Lower lobe of right lung (tissue), 2 donors: ENCODE measurements at places on chromosomes 4 and X. TPM values are rescaled to one million over a fixed set of nuclear protein-coding genes. Genes with fewer than 3 reads are reported as not detected.

- no peaks in the 10 kb centered on the region for H3K27me3 ChIP-seq
- H3K4me3 ChIP-seq = no peak overlapping the region
- H3K27ac ChIP-seq = no peak overlapping the region
- DNase-seq = no peak
- H3K4me1 ChIP-seq = no peaks in the 10 kb centered on the region
Observed at GRCh38 chr4:17468619-17469221, 43.2 kb downstream of the QDPR start.

DNA sequence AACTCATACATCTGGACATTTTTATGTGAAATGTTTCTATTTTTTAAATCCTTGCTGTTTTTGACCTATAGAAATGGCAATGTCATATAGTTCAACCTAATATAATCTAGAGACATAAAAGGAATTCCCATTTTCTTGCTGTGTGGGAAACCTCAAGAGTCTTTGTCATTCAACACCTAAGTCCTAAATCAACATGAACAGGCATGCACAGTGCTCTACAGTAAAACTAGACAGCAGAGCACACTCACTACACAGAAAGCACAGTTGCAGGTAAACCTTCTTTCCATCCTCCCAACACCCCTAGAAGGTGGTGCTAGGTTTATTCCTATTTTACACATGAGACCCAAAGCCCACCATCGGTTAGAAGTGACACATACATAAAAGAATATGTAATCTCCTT, 79.1 kb upstream of the C1QTNF7 start:
- no peaks in the 10 kb centered on the region for H3K27me3 ChIP-seq
- no peak overlapping the region for H3K4me3 ChIP-seq

DNA sequence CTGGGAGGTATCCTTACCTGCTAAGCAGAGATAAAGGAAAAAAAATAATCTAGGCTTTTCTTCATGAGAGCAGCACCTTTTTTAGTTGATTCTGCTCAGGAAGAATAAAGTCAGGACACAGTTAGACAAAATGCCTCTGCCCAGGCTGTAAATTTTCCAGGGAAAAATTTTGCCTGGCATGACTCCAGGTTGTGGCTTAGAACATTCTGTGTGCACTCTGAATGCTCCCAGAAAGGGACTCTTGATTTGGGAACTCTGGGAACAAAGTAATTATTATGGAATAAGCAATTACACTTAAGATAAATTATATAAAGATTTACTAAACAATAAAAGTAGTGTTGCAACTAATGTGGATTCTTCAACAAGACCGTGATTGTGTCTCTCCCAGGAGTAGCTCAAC, 826.2 kb upstream of the TENM3 start:
- H3K36me3 ChIP-seq = no peaks in the 10 kb centered on the region
- H3K27ac ChIP-seq = no peak overlapping the region
- no peak for DNase-seq

DNA sequence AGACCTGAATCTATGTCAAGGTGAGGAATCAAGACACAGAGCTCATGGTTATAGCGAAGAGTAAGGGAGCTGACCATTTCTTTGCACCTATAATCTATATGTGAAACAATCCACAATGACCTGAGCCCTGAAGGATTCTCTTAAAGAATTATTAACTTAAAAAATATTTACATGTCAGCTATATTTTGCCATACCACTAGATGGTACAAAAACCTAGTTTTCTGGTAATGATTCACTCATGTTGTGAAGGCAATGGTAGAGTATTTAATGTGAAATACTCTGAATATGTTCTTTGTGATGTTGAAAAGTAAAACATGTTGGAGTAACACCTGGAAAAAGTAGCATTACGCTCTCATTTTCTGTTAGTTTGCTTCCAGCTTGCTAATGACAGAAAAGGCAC, 40.0 kb downstream of the VGLL1 start:
- H3K36me3 ChIP-seq = no peaks in the 10 kb centered on the region
- no peak overlapping the region for H3K27ac ChIP-seq
- H3K4me3 ChIP-seq = no peak overlapping the region
- H3K4me1 ChIP-seq = no peaks in the 10 kb centered on the region
- no peak for DNase-seq

GRCh38 chr4:40335525-40335894, 377 bp downstream of the CHRNA9 start:
- no peaks in the 10 kb centered on the region for H3K4me1 ChIP-seq
- no peak for DNase-seq
- H3K4me3 ChIP-seq = no peak overlapping the region
- no peaks in the 10 kb centered on the region for H3K36me3 ChIP-seq

- no peak for DNase-seq
- H3K27me3 ChIP-seq = no peaks in the 10 kb centered on the region
- no peak overlapping the region for H3K4me3 ChIP-seq
- no peak overlapping the region for H3K27ac ChIP-seq
Observed at GRCh38 chrX:153867671-153868070, 18.3 kb downstream of the L1CAM start.

GRCh38 chr4:78613522-78614321, 62.2 kb downstream of the ANXA3 start:
- no peaks in the 10 kb centered on the region for H3K27me3 ChIP-seq
- no peaks in the 10 kb centered on the region for H3K36me3 ChIP-seq
- no peak overlapping the region for H3K4me3 ChIP-seq
- DNase-seq = no peak
- H3K4me1 ChIP-seq = peaks cover 10% of the 10 kb centered on the region
- no peak overlapping the region for H3K27ac ChIP-seq

DNA sequence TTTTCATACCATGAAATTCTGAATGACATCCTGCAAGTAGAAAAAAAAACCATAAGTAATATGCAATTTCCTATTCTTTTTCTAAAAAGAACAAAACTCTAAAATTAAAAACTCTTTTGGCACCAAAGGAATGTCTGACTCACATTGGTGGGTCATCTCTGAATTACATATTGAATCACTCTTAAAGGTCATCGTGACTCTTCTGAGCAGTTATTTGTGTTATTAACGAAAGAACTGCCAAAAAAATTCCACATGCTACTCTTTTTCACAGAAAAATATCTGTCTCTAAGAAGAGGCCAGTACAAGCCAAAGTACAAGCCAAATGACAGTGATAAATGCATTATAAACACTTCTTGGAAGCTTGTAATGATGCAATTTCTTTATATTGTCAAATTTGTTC, 282.2 kb downstream of the GUCY2F start:
- DNase-seq = no peak
- H3K36me3 ChIP-seq = no peaks in the 10 kb centered on the region
- H3K27me3 ChIP-seq = no peaks in the 10 kb centered on the region
- H3K4me1 ChIP-seq = no peaks in the 10 kb centered on the region

GRCh38 chr4:56220261-56220660, 167.0 kb downstream of the AASDH start:
- H3K27ac ChIP-seq = no peak overlapping the region
- no peaks in the 10 kb centered on the region for H3K4me1 ChIP-seq
- DNase-seq = no peak
- no peak overlapping the region for H3K4me3 ChIP-seq
- no peaks in the 10 kb centered on the region for H3K27me3 ChIP-seq

- H3K36me3 ChIP-seq = no peaks in the 10 kb centered on the region
- H3K27ac ChIP-seq = no peak overlapping the region
- H3K27me3 ChIP-seq = no peaks in the 10 kb centered on the region
- H3K4me1 ChIP-seq = no peaks in the 10 kb centered on the region
- DNase-seq = no peak
Observed at GRCh38 chr4:162841753-162842152, 324.9 kb downstream of the NAF1 start.

- H3K27ac ChIP-seq = no peak overlapping the region
- H3K4me3 ChIP-seq = no peak overlapping the region
- DNase-seq = no peak
- no peaks in the 10 kb centered on the region for H3K27me3 ChIP-seq
- H3K4me1 ChIP-seq = peaks cover 17% of the 10 kb centered on the region
Observed at GRCh38 chr4:123889507-123889906, 492.9 kb downstream of the SPRY1 start.

DNA sequence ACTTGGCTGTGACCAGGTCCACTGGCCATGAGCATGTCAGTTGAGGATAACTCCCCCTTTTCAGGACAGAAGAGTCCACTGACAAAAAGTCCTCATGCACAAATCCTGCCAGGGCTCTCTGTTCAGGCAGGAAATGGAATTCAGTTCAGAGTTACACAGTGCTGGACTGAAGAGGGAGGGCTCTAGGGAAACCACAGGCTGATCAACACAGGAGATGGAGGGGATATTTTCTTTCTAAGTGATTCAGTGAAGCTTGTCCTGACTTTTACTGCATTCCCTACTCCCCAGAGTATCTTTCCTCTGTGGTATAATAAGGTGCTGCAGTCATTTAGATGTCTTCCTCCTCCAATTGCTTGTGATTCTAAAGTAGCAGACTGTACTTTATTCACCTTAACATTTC, 335.5 kb upstream of the IGFBP7 start:
- no peaks in the 10 kb centered on the region for H3K36me3 ChIP-seq
- no peak overlapping the region for H3K4me3 ChIP-seq
- H3K27ac ChIP-seq = no peak overlapping the region

DNA sequence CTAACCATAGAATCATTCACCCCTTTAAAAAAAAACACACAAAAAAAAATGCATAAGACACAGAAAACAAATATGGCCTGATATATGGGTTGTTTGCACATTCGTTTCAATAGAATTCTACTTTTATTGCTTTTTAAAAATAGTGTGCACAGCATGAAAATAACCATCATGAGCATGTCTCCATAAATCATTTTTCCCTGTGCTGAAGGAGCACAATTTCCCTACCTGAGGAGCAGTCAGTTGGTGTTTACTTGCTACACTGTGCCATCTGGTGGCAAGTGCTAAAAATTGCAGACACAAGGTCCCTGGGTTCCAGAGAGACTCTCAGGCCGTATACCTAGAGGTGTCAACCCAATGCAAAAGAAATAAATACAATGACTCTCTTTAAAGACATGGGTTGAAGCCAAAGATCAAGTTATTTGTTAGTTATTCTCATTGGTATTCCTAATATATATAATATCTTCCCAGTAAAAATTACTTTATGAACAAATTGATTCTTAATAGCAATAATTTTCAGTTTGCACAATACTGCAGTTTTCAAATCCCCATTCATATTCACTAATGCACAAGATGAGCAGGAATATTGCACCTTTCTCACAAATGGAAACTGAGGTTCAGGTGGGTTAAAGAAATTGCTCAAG, 551.4 kb downstream of the IQCM start:
- no peak overlapping the region for H3K4me3 ChIP-seq
- no peaks in the 10 kb centered on the region for H3K4me1 ChIP-seq
- no peak overlapping the region for H3K27ac ChIP-seq
- no peak for DNase-seq
- no peaks in the 10 kb centered on the region for H3K27me3 ChIP-seq
- H3K36me3 ChIP-seq = no peaks in the 10 kb centered on the region

DNA sequence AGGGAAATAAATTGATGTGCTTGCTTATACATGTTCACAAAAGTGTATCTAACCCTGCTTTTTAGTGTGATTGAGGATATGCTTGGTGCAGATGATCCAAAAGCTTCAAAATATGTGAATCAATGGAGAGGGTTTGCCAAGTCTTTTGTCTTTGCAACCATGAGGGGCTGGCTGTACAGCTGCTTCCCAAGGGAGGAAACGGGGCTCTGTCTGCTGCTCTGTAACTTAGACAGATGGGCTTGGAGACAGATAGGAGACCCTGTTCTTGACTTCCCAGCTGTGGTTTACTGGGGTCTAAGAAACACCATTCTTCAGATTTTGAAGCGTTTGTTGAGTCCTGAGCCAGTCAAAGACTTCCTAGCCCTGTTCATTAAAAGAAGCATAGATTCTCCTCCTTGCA, 152.3 kb downstream of the DCLK2 start:
- H3K4me1 ChIP-seq = no peaks in the 10 kb centered on the region
- no peak for DNase-seq
- H3K27me3 ChIP-seq = no peaks in the 10 kb centered on the region
- no peak overlapping the region for H3K4me3 ChIP-seq
- H3K27ac ChIP-seq = no peak overlapping the region

Gene MAGEB1
- total RNA-seq = not detected

Gene SFRP2
- 39.5 TPM for total RNA-seq

Gene PDZD4
- total RNA-seq = 8.5 TPM

Gene ADRA2C
- 2.5 TPM for total RNA-seq

Gene PDE5A
- total RNA-seq = 39.8 TPM

Gene NAP1L3
- total RNA-seq = 0.95 TPM

Gene KLB
- 1.0 TPM for total RNA-seq

Gene HTN3
- total RNA-seq = not detected

Gene PRKG2
- total RNA-seq = 6.4 TPM

Gene TBC1D8B
- total RNA-seq = 7.4 TPM

Gene ABCG2
- 9.1 TPM for total RNA-seq
